ENCODE measurements at places on chromosomes 1 and 21.

DNA sequence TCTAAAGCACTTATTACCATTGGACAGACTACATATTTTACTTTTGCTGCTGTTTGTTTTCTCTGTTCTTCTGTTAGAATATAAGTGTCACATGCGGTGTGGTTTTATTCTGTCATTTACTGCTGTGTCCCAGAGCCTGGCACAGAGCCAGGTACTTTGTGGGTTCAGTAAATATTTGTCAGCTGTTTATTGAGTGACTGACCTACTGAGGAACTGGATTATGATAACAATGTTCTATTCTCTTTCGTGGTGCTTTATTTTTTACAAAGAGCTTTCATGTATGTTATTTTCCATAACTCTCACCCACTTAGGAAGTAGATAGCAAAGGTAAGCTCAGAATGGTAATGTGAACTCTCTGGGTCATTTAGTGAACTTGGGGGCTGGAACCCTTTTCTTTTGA is 118.8 kb downstream of the RWDD3 start:
- DNase-seq: no peak

- no peak for DNase-seq
Observed at GRCh38 chr1:194331758-194332157, 1145.3 kb upstream of the B3GALT2 start.

DNA sequence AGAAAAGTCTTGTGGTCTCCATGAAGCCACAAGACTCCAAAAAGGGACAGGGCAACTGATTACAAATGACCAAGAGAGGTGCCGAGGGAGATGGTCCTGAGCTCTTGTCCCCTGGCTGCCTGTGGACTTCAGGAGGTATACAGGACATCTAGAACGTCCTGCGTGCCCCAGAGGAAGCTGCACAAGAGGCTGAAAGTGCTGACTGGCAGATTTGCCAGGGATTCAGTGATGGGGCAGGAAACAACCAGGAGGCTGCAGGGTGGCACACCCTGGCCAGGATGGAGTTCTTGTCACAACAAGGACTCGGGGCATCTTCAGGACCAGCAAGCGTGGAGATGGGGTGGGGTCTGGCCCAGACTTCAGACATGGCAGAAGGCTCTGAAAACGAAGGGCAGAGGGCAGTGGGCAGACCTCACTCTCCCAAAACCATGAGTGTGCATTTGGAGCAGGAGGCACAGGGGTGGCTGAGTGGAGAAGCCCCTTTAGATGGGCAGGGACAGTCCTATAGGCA is 13.4 kb upstream of the PKP1 start:
- DNase-seq: no peak

GRCh38 chr1:3132660-3133059 is 63.7 kb downstream of the PRDM16 start:
- DNase-seq: no peak

DNA sequence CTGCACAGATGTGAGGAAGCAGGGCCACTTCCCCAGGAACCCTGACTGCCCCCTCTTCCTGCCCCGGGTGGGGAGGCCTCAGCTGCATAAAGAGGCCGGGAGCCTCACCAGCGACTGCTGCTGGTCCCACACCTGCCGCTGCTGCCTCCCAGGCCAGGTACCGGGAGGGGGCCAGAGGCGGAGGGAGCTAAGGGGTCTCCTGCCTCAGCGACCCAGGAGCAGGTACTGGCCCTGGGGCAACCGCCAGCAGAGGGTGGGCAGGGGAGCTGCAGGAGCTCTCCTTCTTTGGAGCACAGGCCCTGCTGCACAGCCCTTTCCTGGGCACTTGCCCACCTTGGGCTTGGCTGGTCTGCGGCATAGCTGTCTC is 6.8 kb downstream of the GJC2 start:
- DNase-seq: no peak

- DNase-seq: peak; percentile 47
Observed at GRCh38 chr21:41816583-41817165, 49.8 kb upstream of the RIPK4 start.

- no peak for DNase-seq
Observed at GRCh38 chr1:8691662-8692061, 125.8 kb downstream of the RERE start.

DNA sequence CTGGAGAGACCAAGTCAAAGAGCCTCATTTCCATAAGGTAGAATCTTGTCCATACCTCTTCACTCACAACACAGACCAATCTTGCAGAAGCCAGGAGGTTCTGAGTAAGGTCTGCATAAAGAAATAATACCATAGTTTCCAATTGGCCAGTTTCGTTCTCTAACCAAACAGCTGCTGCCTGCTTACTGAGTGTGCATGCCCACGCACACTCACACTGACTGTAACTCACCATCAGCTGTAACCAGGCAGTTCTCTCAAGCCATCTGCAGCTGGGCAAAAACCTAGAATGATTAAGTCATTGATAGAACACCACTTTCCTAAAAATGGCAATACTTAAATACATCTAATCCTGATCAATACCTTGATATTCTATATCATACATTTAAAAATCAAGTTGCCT is 106.6 kb upstream of the VAV3 start:
- no peak for DNase-seq

DNA sequence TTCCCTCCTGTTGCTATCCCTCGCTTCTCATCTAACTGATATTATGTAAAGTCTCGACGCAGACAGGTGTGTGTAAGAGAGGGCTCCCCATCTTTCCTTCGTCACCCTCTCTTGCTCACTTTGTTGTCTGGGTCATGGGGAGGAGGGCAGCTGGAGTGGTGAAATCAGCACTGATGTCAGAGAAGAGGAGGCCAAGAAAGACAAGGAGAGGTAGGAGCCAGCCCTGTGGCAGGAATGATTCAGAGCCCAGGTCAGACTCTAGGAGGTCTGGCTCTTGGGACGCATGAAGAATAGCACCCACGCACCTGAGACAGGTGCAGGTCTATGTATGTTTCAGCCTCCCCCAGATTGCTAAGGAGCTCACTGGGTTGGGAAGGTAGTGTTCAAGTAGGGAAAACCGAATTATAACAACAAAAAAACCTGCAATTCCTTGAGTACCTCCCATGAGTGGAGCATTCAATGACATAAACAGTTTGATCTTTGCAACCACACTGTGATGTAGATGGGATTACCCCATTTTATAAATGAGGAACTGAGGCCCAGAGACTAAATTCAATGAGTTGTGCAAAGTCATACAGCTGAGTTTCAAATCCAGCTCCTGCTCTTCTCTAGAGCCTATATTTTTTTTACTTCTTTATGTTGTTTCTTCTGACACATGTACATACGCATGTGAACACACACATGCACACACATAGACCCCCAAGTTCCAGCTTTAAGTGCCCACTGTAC is 10.4 kb downstream of the NUAK2 start:
- no peak for DNase-seq

DNA sequence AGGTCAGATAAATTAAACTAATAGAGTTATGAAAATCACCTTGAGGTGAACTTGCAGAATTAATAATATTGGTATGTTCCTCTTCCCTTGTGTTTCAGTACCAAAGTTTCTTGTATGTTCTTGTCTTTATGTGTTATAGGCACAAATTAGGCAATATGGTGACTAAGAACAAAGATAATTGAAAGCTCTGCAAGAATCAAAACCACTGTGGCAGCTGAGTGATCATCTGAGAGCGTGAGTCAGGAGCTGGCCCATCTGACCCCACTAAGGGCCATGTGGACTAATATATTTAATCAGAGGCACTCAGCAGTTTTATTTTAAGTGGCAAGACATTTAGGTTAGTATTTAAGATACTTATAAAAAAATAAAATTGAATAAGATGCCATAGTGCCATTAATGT is 12.8 kb upstream of the CASQ2 start:
- no peak for DNase-seq

DNA sequence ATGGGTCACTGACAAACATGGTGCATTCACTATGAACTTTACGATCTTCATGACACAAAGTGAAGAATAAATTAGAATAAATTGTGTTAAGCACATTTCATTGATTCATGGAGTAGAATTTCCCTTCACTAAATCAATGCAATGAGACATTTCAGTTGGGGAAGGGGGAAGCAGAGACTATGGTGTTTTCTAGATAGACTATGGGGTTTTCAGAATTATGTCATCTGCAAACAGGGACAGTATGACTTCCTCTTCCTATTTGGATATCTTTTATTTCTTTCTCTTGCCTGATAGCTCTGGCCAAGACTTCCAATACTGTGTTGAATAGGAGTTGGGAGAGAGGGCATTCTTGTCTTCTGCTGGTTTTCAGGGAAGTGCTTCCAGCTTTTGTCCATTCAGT is 80.0 kb upstream of the C1orf105 start:
- no peak for DNase-seq

DNA sequence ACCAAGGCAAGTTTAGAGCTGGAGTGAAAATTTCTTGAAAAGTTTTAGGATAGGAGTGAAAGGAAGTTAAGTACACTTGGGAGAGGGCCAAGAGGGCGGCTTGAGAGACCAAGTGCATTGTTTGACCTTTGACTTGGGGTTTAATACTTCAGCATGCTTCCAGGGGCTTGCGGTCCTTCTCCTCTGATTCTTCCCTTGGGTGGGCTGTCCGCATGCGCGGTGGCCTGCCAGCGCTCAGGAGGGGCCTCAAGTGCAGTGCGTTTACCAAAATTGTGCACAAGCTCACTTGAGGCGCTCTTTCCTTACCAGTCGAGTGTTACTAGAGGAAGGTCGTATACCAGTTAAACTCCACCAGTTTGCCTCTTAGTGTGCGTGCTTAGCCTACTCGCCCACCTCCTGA is 91.3 kb upstream of the LYST start:
- DNase-seq: no peak

DNA sequence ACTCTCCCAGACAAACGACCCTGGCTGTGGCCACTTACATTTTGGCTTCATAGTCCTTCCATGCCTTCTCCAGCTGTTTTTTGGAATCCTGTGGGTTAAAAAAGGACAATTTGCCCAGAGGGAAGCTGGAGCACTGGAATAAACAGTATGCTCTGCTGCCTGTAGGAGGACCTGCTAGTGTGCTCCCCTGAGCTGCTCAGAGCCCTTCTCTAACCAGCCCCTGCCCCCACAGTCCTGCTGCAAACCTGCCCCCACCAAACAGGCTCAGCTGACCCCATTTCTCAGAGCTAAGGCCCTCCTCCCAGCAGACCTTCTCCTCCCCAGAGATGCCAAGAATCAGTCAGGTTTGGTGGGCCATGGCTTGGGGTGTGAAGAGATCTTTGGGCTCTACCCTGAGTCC is 26.9 kb upstream of the TCEA3 start:
- no peak for DNase-seq

DNA sequence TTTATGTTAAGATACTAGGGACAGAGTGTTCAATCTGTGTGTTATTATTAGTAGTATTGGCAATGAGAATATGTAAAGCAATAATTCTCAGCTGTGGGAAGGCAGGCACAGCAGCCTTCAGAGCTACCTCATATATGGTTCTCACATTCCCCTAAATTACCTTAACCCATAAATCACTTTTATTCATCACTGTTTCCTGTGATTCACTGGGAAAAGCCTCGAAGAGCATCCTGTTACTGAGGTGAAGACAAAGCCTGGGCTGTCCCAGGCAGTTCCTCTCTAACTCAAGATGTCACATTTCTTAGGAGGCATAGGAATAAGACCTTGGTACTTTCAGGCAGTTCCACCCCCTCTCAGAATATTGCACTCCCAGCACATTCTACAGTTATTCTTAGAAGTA is 965.7 kb downstream of the NCAM2 start:
- no peak for DNase-seq
